ENCODE measurements at places on chromosomes 16 and 17. TPM values are rescaled to one million over a fixed set of nuclear protein-coding genes. Genes with fewer than 3 reads are reported as not detected.

DNA sequence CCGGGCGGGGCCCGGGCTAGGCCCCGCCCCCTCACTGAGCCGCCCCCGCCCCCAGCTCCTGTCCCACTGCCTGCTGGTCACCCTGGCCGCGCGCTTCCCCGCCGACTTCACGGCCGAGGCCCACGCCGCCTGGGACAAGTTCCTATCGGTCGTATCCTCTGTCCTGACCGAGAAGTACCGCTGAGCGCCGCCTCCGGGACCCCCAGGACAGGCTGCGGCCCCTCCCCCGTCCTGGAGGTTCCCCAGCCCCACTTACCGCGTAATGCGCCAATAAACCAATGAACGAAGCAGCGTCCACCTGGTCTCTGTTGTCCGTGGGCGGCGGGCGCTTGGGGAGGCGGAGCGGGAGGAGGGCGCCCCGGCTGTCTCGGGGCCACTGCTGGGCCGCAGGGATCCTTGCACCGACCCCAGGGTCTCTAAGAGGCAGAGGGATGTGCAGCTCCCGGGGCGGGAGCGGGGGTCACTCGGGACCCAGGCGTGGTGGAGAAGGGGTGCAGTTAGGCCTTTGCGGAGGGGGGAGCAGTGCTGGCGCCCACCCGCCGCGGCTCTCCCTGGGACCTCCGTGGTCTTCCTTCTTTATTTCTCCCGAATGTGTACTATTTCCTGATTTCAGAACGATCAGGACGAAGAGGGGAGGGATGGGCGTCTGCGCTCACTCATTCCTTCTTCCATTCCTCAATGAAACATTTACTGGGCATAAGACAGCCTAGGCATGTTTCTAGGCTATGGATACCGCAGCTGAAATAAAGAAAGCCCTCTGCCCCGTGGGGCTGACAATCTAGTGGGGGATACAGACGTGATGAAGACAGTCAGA lies 2.0 kb downstream of the HBZ start:
- DNase-seq: no peak

The EVI2A gene
- 0.98 TPM for total RNA-seq

DNA sequence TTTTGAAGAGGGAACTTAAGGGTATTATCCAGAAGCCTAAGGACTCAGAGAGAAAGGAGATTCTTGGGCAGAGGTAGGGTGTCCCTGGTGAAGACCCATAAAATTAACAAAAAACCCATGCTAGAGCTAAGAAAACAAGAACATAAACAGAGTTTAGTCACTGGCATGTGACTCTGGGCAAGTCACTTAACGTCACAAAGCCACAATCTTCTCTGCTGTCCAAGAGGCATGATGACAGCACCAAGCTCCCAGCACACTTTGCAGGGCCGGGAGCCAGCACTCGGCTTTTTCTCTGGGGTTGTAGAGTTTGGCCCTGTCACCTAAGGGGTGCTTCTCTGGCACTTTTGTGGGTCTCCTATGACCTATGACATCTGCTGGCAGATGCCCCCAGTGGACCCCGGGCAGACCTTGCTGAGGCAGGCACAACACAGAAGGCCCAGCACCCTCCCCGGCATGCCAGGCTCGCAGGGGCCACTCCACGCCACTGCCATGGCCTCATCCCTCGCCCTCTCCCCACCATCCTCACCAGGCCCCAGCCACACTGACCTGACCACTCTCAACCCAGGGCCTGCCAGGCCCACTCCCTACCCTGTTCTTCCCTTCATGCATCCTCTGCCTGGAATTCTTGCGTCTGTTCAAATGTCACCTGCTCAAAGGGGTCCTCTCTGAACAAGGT lies 69.8 kb downstream of the DYNLRB2 start:
- no peak for DNase-seq

GRCh38 chr16:4113358-4114256 lies 2.6 kb downstream of the ADCY9 start:
- DNase-seq: no peak

DNA sequence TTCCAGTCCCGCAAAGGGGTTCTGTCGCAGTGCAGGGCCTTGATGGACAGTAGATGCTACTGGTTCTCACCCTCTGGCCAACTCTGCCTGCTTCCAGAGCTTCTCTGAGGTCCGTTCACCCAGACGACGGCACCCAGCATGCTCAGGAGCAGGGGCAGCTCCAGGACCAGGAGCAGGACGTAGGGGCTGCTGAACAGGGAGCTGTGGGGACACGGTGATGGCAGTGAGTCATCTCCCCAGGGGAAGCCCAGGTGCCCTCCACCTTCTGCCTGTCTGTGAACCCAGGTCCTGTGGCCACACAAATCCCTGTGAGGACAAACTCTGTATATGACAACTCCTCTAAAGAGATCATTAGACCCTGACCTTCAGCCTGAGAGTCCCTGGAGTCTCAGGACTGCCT lies 3.4 kb upstream of the CD300C start:
- DNase-seq: no peak

DNA sequence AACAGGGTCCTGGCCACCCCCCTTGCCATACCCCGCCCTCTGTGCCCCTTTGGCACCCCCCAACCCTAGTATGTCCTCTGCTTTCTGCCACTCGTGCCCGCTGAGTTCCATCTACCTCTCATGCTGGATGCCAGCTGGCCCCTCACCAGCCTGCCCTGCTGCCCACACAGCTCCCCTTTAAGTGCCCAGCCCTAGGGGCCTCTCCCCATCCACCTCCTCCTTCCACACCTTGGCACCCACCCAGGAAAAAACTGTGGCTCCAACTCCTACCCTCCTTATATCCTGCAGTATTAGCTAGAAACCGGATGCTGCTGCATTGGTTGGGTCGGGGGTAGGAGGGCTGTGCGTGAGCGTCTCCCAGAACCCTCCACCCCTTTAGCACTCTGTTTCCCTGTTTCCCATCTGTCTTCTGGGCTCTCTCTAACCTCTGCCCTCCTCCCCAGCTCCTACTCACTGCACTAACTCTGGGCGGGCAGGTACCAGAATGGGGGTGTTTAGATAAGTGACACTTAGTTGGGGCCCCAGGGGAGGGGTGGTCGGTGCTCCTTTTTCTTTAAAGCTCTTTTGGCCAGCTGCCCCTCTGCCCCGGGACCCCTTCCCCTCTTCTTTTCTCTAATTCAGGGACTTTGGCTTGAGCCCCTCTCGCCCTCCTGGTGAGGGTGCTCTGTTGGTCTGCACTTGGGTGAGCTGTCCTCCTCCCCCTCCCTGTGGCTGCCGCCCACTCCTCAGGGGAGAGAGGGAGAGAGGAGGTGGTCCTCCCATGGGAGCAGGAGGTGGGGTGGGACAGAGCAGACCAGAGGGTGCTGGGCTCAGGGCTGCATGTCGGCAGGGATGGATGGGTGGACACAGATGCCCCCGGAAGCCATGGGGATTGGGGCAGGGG lies 9.9 kb downstream of the NR1D1 start:
- no peak for DNase-seq

DNA sequence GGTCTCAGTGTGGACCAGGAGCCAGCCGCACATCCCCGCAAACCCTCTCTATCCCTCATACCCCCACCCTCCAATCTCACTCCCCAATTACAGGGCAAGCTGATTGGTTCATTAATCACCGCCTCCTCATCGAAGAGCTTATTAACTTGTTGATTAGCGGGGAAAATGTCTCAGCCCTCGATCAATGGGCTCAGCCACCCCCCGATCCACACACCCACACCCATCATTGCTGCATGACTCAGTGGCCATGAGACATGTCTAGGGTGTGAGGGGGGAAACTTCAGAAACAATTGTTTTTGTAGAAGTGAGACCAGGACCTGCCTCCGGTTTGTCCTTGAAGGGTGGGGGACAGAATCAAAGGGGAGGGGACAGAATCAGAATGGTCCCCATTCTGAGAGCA lies 2.5 kb upstream of the PYY start:
- no peak for DNase-seq

GRCh38 chr17:79047291-79047920 lies 23.4 kb downstream of the C1QTNF1 start:
- no peak for DNase-seq

The TMEM132E gene
- not detected for total RNA-seq

GRCh38 chr17:2947588-2947950 lies 115.8 kb downstream of the OR1D5 start:
- peak; percentile 74 for DNase-seq

GRCh38 chr16:82855471-82855870 lies 228.7 kb downstream of the CDH13 start:
- DNase-seq: no peak

- DNase-seq: no peak
Measured at GRCh38 chr17:40230670-40231069, 11.6 kb downstream of the WIPF2 start.

DNA sequence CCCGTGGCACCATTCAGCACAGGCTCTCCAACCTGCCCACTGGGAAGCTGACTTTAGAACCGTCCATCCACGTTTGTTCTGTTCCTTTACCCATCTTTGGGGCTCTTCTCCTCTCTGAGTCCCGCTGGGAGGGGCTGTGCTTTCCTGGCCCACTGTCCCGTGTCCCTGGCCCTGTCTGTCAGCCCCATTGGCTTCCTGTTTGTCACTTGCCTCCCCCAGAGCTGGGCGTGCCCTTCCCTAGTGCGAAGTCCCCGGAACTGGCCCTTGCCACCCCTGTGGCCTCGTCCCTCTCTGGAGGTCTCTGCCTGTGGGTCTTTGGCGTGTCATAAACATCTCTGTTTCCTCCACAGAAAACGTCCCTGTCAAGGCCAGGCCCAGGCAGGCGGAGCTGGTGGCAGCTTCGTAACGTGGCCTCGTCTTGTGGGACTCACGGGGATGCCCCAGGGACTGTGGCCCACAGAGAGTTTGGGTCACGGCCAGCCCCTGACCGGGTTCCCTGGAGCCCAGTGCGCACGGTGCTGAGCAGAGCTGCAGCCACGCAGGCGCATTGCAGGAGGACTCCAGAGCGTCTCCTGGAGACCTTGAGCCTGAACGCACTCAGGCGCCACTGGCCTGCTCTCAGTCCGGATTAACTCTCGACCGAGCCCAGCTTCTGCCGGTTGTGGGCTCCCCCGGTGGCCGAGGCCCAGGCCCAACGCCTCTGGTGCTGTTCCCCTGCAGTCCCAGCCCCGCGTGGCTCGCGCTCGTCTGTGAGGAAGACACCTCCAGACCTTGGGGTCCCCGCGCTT lies 7.3 kb downstream of the CHMP6 start:
- DNase-seq: no peak

- no peak for DNase-seq
Measured at GRCh38 chr17:76946111-76946771, 78.0 kb downstream of the MGAT5B start.

The C1QTNF8 gene
- total RNA-seq: not detected

GRCh38 chr17:48056246-48056745 lies 8.1 kb downstream of the NFE2L1 start:
- no peak for DNase-seq

DNA sequence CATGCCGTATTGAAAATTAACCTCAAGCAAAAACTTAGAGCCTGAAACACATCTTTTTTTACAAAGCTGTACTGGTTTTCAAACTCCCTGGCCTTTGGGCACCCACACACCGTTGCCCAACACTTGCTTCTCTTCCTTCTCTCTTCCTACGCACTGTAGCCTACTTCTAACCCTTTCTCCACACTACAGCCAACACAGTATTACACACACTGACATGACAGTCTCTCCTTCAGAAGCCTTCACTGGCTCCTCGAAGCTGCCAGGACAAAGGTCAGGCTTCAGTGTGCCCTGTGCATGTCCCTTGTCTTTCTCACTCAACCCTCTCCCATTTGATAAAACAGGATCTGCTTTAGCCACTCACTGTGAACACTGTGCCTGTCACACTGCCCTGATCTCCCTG lies 8.0 kb downstream of the FANCA start:
- no peak for DNase-seq

GRCh38 chr17:55215711-55216110 lies 49.0 kb upstream of the HLF start:
- DNase-seq: no peak

Measured in vagina (tissue), 2 donors.